ENCODE measurements at places on chromosomes 16 and 17.

DNA sequence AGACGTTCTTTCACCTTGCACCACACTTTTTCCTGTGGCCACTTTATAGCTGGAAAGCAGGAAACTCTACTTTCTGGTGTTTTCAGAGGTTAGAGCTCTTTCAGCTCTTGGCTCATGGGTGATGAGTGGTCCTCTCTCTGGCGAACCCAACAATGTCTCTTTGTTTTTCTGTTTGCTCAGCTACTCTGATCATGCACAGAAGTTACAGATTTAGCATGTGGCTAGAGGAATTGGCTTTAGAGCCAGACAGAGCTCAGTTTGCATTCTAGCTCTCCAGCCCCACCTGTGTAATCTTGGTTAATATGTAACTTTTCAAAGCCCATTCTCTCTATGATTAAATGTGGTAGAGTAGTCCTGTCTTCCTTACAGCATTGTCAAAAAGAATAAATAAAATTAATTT, 225.2 kb downstream of the HAPSTR1 start:
- no peak for DNase-seq

DNA sequence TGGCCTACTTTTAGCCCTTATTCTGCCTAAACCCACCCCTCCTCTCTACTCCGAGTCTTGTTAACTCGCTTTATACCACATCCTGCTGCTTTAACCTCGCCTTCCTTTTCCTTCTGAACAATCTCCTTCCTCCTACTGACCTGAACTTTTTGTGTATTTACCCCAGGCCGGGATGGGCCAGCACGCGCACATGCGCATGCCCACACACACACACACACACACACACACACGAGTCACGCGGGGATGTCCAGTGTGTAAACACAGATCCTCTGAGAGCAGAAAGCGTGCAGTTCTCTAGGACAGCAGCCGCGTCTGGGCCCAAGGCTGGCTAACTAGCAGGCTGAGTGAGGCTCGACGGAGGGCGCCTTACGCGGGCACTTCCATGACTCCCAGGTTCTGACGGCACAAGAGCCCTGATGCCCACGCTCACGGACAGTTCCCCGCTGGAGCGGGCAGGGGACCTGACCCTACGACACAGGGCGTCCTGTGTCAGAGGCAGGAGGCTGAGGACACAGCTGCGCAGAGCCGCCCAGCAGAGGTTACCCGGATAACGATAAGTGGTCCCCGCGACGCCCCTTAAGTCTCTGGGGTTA, 610 bp downstream of the PIK3R5 start:
- no peak for DNase-seq

GRCh38 chr16:86122681-86123342, 223.8 kb downstream of the IRF8 start:
- DNase-seq = no peak

DNA sequence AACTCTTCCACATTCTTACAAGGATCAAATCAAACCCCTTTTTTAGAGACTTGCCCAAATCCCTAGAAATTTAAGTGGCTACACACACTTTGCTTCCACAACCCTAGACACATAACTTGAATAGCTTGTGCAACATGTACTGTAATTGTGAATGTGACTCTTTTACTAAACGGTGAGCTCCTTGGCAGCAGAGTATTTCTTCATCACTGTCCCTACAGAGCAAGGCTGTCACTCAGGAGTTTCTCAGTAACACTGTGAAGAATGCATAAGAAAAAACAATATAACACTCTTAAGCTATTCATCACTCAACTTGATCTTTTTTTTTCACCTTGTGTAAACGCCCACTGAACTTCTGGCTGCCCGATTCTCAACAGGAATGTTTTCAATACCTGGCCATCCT, 53.8 kb upstream of the ADAMTS18 start:
- no peak for DNase-seq

GRCh38 chr17:82938873-82939620, 99.2 kb upstream of the ZNF750 start:
- no peak for DNase-seq

- DNase-seq = no peak
These were observed 615.3 kb downstream of the TOX3 start for GRCh38 chr16:51931653-51932052.

DNA sequence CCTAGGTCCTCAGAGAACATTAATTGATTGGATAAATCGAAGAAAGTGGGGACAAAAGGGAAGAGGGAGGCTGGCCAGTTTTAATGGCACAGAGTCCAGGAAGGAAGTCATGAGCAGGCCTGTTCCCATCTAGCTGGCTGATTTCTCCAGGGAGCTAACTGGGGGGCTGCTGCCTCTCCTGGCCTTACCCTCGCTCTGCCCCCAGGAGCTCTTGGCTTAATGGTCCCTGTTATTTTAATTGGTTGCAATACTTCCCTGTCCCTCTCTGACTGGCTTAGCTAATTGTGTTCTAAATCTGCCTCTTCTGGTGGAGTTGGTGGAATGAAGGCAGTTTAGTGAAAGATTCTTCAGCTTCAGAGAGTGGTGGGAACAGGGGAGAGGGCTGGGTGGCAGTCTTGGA, 61.4 kb downstream of the MGAT5B start:
- DNase-seq = no peak

- DNase-seq = peak; percentile 49
These were observed 27.8 kb downstream of the TK2 start for GRCh38 chr16:66521951-66522771.

DNA sequence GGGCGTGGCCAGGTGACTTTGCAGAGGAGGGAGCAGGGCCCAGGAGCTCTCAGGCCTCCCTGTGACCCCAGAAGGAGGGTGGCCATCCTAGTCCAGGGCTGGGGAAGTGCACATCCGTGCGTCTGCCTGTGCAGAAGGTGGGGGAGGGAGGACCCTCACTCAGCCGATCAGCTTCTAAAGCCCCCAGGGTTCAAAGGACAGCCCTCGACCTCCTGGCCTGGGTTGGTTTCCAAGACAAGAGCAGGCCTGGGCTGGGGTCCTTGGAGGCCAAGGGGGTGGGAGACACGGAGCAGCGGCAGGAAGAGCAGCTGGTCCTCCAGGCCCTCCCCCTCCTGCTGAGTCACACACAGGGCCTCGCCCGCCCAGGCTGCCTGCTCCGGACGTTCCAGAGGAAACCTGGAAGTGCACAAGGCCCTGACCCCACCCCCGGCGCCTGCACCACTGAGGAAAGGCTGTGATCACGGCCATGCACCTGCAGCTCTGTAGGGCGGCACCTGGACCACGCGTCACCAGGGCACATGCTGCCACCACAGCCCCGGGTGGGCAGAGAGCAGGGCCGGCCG, 67.1 kb upstream of the ZNF469 start:
- DNase-seq = no peak

DNA sequence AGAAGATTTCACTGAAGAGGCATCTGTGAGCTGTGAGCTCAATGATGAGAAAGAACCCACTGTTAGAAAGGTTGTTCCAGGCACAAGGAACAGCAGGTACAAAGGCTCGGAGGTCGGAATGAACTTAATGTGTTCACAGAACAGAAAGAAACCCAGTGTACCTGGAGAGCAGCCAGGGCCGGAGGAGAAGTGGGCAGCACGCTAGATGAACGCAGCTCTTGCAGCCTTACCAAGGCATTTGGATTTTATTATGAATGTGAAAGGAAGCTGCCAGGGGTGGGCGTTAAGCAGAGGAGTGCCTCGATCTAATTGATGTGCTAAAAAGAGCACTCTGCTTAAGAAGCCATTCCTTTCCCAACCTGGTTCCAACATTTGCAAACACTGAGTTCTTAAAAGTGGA, 19.0 kb downstream of the EEF2K start:
- no peak for DNase-seq

DNA sequence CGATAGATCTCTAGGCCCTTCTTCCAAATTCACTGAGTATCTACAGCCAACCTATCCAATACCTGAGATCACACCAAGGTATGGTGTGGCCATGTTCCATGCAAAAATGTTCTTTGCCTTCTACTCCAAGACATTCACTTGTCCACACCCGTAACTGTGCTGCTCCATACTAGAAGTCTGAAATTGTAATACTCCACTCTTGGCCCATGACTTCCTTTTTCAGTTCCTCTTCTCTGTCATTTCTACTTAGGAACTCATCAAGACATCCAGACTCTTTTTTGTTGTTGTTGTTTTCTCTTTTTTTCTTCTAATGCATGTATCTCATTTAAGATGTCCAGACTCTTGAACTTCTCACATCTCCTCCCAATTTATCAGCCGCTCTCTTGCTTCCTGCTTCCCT, 42.5 kb upstream of the KSR1 start:
- DNase-seq = no peak

GRCh38 chr17:62807812-62808575, at the start of gene MARCHF10:
MARCHF10 (minus strand) TSS chr17:62808314; CDS start chr17:62801735, 6,579 bp downstream.
- no peak for DNase-seq

GRCh38 chr17:70658317-70658716, 489.0 kb downstream of the KCNJ2 start:
- no peak for DNase-seq

GRCh38 chr17:74778960-74779359, 2.8 kb upstream of the NAT9 start:
- no peak for DNase-seq

GRCh38 chr16:10130538-10130937, 51.7 kb downstream of the GRIN2A start:
- DNase-seq = no peak

GRCh38 chr16:16042076-16042475, 92.7 kb downstream of the ABCC1 start:
- no peak for DNase-seq

All from SW 1271 (cell line).